ENCODE measurements at places on chromosomes 13 and 19. TPM values are rescaled to one million over a fixed set of nuclear protein-coding genes. Genes with fewer than 3 reads are reported as not detected.

The S1PR4 gene
- 64.3 TPM for total RNA-seq

The SPRED3 gene
- total RNA-seq = 0.33 TPM

The DLL3 gene
- total RNA-seq = 1.4 TPM

DNA sequence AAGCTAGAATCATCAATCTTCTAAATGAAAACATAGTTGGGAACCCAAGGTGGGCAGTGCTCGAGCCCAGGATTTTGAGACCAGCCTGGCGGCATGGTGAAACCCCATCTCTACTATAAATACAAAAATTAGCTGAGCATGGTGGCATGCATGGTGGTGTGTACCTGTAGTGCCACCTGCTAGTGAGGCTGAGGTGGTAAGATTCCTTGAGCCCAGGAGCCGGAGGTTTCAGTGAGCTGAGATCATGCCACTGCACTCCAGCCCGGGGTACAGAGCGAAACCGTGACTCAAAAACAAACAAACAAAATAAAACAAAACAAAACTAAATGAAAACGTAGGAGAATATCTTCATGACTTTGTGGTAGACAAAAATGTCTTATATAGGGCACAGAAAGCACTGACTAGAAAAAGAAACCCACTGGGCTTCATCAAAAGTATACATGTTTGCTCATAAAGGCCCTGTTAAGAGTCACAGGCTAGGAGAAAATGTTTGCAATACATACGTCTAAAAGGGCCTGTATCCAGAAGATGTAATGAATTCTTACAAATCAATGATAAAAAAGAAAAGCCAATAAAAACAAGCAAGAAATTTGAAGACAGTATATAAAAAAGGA is 353.6 kb downstream of the FGF9 start:
- no peak for DNase-seq
- H3K27me3 ChIP-seq = no peaks in the 10 kb centered on the region
- H3K27ac ChIP-seq = no peak overlapping the region
- no peaks in the 10 kb centered on the region for H3K4me1 ChIP-seq
- no peaks in the 10 kb centered on the region for H3K36me3 ChIP-seq

GRCh38 chr13:40798380-40798779 is 9.0 kb downstream of the SLC25A15 start:
- H3K36me3 ChIP-seq = peaks cover 9% of the 10 kb centered on the region
- H3K4me3 ChIP-seq = peak overlapping the region; percentile 32
- DNase-seq = peak; percentile 15
- no peaks in the 10 kb centered on the region for H3K4me1 ChIP-seq
- H3K27me3 ChIP-seq = no peaks in the 10 kb centered on the region
- H3K27ac ChIP-seq = no peak overlapping the region

- no peaks in the 10 kb centered on the region for H3K27me3 ChIP-seq
- peaks cover 5% of the 10 kb centered on the region for H3K36me3 ChIP-seq
- H3K4me1 ChIP-seq = peaks cover 82% of the 10 kb centered on the region
Measured at GRCh38 chr13:99352351-99353245, 45.4 kb upstream of the GPR183 start.

All from CD8-positive, alpha-beta memory T cell (primary cell).